Fibroblast of the aortic adventitia (primary cell): ENCODE measurements at places on chromosomes 4 and X. TPM values are rescaled to one million over a fixed set of nuclear protein-coding genes. Genes with fewer than 3 reads are reported as not detected.
A peak's percentile ranks its signal among the peaks of the same experiment; 100 is the strongest.

DNA sequence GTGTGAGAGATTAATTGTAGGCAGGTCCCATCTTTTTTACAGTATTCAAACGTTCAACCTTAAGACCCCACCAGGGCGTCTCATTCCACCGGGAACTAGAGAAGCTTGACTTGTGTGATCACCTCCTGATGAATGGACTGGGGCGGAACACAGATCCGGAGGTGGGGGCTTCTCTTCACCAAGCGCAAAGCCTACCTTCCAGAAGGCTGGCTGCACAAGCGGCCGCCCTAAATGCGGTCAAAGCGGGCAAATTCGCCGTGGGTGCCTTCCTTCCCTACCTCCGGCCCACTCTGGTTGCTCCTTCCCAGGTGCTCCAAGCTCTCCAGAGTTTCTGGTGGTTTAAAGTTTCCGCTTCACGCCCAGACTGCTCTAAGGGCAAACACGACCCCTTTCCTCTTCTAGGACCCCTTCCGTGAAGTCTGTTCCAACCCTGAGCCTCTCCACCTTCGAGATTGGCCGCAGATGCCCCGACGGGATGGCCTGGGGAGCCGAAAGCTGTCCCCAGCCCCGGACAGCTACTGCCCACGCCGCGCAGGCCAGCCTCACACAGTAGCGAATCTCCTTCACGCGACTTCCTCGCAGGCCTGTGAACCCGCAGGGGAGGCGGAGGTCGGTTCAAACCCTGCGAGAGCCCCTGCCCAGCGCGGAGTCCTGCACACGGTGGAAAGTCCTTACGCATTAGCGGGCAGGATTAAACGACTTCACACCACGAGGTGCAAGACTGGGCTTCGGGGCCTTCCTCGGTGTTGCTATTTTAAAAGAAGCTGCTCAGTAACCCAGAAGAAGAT is 1.6 kb upstream of the WWC2 start:
- DNase-seq: peak; percentile 32

DNA sequence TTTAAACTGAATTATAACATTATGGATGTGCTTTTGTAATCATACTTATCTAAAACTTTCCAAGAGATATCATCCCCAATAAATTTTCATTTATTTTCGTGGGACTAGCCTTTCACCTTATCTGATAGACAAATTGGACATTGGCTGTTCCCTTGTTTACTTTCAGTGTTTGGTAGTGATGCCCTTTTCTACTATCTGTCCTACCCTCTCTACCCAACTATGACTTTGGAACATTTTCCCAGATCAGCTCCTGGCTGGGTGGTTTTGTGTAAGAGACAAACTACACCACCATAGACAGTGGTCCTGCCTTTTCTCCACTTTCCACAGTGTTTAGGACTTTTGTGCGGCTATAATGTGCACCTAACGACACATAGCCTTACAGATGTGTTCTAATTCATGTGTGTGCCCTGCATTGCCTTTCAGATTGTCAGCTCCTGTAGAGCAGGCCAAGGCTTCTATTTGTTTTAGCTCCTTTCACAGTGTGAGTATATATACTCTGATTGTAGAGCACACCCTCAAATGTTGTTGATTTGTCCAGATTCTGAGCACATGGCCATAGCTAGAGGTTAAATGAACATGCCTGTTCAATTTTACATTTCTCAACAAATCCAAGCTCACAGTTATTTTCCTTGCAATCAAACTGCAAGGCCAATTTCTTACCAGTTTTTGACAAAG is 63.0 kb upstream of the TRPC5OS start:
- no peak for DNase-seq

The NMU gene
- total RNA-seq: not detected in 2 replicates

The TEX13C gene
- not detected in 2 replicates for total RNA-seq

DNA sequence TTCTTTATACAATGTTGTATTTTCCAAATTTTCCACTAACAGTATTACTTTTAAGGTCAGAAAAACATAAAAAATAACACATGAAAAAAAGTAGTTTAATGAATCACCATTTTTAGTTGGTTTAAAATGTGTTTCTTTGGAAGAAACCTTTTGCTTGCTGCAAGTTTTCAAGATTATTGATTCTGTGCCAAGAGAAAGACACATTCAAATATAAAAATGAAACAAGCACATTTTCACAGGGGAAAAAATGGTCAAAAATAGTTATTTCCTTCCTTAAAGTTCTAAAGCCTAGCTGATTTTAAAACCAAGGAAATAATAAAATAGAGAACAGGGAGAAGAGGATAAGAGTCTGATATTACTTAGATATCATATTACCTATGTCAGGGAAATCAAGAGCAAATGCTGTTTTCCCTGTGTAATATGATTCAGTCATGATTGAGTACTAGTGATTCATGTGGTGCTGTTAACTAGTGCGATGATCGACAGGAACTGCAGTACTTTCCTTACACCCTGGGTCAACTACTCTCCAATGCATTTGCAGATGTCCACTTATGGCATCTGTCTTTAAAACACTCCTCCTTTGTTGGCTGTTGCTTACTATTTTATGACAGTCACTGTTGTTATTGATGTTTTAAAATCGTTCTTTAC is 103.8 kb downstream of the CAMK2D start:
- DNase-seq: peak; percentile 42

The TCEAL7 gene
- 52.5 and 86.3 TPM in 2 replicates for total RNA-seq

DNA sequence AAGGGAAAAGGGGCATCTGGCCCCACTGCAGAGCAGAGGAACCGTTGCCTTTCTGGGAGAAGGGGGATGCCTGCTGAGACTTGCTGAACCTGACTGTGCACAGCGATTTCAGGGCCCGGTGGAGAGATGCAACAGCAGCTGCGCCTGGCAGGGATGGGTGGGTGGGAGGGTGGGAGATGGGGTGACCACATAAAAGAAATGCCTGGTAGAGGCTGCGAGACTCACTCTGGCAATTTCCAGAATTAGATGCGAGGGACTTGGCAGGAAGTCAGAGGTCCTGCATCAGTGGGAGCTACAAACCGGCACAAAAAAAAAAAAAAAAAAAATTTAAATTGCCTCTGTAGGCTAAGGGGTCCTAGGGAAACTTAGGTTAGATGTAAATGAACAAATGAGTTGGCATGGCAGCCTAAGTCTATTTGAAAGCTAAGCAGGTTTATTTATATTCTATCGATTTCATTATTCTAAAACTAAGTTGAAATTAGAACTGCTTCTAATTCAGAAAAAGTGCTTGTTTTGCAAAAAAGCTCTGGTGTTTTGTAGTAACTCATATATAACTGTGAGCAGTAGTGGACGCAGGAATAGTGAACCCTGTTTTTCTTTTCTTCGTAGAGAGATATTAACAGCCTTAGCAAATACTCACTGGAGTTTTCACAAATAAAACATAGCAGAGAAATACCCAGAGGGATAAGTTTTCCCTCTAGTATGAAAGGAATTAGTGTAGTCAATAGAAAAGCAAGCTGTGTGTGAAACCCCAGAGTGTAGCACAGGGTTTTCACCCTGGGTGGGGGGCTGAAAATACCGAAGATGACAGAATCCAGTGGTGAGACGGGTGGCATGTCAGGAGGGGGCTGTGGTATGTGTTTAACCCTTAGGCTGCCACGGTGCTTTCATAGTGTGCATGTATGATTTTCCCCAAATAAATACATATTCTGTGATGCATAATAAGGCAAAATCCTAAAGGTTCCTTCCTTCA is 130.1 kb downstream of the EGF start:
- no peak for DNase-seq

The ITM2A gene
- 0.54 and 3.3 TPM in 2 replicates for total RNA-seq

DNA sequence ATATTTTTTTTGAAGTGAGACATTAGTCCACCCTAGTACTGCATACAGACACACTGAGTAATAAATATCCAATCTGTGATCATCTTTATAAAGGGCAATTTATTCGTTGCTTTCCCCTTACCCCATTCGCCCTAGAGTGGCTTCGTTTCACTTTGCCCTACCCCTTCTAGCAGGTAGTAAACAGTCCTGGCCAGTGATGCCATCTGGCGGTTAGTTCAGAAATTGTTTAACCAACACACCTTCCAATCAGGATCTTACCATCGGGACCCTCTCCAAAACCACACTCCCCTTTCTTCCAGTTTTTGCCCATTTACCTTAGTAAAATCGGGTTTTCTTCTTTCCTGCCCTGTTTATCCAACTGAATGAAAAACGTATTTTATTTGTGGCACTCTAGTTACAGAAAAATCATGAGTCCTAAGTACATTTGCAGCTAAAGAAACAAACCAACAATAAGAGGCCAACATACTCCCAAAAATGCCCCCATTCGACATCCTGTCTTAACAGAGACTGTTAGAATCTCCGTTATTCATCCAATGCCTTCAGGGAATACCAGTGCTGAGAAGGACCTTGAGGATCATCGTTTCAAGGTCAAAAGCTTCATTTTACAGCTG is 2.2 kb downstream of the PPA2 start:
- peak; percentile 82 for DNase-seq

GRCh38 chr4:109406337-109406931 is 27.2 kb upstream of the SEC24B start:
- DNase-seq: peak; percentile 74

The EGF gene
- total RNA-seq: 0.09 and 1.1 TPM in 2 replicates

The CT45A10 gene
- not detected in 2 replicates for total RNA-seq

The CXorf58 gene
- total RNA-seq: not detected in 2 replicates

DNA sequence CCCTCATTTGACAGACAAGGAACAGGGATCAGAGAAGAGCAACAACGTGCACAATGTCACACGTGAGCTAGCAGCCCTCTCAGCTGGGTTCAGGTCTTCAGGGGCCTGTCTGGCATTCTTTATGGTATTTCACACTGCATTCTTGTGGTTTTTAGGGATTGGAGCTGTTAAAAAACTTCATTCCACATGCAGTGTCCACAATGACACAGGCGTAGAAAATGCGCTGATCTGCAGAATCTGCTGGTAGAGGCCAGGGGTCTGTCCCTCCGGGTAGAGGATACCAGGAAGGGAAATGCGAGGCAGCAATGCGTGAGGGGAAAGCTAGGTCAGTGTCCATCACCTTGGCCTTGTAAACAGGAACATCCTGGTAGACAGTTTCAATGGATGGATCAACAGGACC is 36.6 kb downstream of the MAP7D3 start:
- peak; percentile 71 for DNase-seq

DNA sequence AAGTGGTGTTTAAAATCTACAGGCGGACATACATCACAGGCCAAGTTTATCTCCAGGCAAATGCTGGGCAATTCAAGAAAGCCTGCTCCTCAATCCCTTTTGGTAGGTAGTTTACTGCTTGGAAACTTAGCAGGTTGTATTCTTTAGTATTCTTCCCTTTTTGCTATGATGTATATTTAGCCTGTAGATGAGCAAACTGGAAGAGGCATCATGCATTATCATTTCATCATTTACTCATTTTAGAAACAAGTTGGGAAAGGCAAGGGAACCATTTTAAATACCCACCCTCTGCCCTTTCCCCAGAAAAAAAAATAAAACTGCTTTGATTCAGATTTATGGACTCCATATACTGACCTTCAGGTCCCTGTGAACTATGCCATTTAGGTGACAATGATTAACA is 213.2 kb downstream of the CAMK2D start:
- no peak for DNase-seq

DNA sequence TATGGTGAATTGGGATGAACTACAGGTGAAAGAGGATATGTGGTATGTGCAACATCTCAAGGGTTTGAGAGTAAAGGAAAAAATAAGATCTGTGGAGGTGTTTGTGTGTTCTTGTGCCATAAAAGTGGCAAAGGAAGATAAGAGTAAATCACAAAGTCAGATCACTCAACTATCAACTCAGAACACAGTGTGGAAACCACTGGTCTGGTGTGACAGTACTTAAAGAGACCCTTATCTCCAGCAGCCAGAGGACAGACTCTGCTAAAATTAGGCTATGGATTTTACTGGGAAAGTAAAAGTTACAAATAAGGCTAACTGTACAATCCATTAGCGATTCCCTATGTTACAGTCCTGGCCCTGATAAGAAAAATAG is 54.0 kb upstream of the PRDM8 start:
- DNase-seq: no peak

The KLF8 gene
- 0.90 and 1.8 TPM in 2 replicates for total RNA-seq

The FGFBP1 gene
- total RNA-seq: not detected in 2 replicates

DNA sequence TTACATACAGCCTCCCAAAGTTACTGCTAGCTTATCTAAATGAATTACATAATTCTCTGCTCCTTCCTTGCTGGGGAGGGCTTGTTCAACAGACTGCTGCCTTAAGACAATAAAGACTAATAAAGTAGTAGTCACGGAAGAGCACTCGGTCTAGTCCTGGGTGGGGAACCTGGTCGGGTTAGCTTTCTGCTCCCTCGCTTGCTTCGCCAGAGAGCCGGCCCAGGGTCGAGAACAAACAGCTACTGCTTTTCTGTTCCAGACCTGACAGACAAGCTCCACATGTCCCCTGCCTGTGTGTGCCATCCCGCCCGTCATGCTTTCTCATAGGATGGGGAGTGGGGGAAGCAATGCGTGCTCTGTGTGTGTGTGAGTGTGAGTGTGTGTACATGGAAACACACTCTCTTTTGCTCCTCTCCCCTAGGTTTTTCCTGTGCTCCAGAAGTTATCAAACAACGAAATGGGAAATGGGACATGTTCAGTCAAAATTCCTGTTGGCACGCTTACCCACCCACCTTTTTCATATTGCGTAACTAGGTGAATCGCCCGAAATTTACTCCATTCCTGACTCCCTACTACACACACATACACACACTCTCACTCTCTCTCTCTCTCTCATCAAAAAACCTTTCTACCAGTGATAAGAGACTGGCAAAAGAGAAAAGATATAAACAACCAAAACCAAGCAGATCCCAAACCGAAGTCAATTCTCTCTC is 1.3 kb downstream of the NPY1R start:
- no peak for DNase-seq

- no peak for DNase-seq
Measured at GRCh38 chr4:81460834-81461233, 10.9 kb downstream of the RASGEF1B start.

The SLC9B1 gene
- 1.2 and 2.0 TPM in 2 replicates for total RNA-seq

The PDGFC gene
- 30.5 and 42.8 TPM in 2 replicates for total RNA-seq

The RGN gene
- total RNA-seq: 2.4 and 7.0 TPM in 2 replicates

DNA sequence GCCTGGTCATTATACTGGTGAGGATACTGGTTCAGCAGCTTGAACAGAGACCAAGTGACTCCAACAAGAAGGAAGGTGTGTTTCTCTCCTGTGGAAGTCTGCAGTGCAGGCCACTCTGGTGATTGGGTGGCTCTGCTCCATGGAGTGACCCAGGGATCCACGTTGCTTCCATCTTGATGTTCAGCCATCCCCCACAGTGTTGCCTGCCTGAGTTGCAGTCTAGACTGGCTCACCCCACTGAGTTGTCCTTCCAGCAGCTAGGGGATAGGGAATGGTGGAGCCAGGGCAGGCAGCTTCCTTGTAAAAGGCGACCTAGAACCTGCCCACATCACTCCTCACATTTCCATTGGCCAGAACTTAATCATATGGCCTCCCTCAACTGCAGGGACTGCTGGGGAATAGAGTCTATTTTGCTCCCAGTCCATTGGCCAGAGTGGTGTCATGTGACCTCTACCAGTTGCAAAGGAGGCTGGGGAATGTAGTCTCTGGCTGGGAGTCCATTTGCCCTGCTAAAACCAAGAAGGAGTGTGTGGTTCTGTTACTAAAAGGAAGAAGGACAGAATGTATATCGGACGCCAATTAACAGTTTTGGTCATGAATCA is 8.0 kb downstream of the MAN2B2 start:
- DNase-seq: peak; percentile 16
